Stimulated activated CD4-positive, alpha-beta T cell treated with anti-CD3 and anti-CD28 coated beads, Interleukin-15, amount 100 ng/mL, for 24 hours (primary cell): ENCODE measurements at places on chromosomes 7 and 10.

GRCh38 chr10:131811630-131812403 is 89.0 kb upstream of the PPP2R2D start:
- DNase-seq = no peak

- DNase-seq = peak; percentile 65
Measured at GRCh38 chr7:74269757-74270277, 15.6 kb upstream of the RFC2 start.

GRCh38 chr7:46772776-46773175 is 809.1 kb downstream of the TNS3 start:
- no peak for DNase-seq

- DNase-seq = no peak
Measured at GRCh38 chr7:66247380-66248078, 42.4 kb downstream of the TPST1 start.

DNA sequence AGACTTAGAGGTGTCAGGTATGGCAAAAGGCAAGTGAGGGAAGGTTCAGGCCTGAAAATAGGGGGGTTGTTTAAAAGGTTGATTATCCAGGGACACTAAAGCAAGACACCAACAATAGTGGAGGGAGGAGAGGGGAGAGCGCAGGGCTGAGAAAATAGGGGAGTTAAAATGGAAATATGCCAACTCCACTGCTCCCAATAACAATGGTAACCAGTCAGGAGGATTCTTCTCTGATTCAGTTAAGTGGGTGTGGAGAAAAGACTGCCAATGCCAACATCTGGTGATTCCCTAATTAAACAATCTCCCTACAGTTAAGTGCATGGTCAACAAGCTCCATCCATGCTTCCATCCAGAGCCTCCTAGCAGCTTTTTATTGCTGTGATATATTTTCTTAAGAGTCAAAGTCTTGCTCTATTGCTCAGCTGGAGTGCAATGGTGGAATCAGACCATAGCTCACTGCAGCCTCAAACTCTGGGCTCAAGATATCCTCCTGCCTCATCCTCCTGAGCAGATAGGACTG is 183.3 kb downstream of the JAZF1 start:
- DNase-seq = no peak

- no peak for DNase-seq
Measured at GRCh38 chr10:33115738-33116719, 158.0 kb upstream of the ITGB1 start.

DNA sequence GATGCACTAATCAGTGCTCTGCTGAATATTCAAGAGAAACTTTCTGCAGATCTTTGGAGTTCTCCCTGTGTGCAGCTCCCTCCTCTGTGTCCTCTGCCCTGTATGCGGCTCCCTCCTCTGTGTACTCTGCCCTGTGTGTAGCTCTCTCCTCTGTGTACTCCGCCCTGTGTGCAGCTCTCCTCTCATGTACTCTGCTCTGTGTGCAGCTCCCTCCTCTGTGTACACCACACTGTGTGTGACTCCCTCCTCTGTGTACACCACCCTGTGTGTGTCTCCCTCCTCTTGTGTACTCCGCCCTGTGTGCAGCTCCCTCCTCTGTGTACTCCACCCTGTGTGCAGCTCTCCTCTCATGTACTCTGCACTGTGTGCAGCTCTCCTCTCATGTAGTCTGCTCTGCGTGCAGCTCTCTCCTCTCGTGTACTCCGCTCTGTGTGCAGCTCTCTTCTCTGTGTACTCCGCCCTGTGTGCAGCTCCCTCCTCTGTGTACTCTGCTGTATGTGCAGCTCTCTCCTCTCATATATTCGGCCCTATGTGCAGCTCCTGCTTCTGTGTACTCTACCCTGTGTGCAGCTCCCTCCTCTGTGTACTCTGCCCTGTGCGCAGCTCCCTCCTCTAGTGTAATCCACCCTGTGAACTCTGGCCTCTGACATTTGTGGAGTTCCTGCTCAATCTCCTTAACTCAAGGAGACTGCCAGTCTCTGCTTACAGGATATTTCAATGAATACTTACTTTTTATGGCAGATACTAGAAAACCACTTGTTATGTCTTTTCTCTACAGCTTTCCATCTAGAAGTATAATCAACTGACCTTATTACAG is 280.4 kb downstream of the GLRX3 start:
- no peak for DNase-seq

DNA sequence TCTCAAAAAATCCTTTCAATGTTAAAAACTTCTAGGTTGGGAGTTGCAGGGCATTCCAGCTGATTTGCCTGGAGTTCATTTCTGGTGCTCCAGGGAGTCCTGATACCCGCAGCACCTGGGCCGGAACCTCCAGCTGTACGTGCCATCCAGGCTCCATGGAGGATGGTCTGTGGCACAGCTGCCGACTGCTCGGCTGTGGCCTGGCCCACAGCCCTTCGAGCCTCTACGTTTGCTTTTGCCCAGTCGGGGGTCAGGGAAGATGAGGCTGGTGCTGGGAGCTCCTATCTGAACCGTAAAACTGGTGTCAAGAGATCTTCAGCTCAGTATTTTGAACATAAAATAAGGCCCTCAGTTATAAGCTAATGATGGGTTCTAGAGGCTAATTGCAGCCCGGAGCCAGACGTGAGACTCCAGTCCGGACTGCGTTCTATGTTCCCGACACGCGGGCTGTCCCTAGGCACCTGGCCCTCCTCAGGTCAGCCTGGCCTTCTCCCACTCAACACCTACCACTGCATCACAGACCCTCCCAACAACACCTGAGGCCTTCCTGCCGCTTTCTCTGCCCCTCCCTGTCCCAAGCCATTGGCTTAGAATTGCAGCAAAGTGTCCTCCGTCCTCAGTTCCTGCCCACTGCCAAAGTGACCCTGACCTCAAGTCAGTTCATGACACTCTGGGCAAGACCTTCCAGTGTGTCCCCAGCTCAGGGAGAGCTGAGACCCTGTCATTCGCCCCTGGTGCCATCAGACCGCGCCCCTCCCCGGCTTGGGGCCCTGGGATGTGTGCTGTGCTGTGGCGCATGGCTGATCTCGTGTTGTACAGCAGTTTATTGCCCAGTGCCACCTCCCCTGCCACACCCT is 64.2 kb upstream of the DNAJB6 start:
- no peak for DNase-seq

- no peak for DNase-seq
Measured at GRCh38 chr10:74691164-74691563, 135.2 kb upstream of the KAT6B start.

GRCh38 chr10:129531195-129531968 is 64.3 kb downstream of the MGMT start:
- no peak for DNase-seq

GRCh38 chr10:131065673-131066305 is 245.7 kb downstream of the TCERG1L start:
- DNase-seq = no peak

- no peak for DNase-seq
Measured at GRCh38 chr10:17659365-17659764, 15.4 kb downstream of the STAM start.

- no peak for DNase-seq
Measured at GRCh38 chr7:1323178-1324027, 90.7 kb downstream of the UNCX start.

GRCh38 chr7:81688622-81689411 is 81.0 kb downstream of the HGF start:
- DNase-seq = no peak

DNA sequence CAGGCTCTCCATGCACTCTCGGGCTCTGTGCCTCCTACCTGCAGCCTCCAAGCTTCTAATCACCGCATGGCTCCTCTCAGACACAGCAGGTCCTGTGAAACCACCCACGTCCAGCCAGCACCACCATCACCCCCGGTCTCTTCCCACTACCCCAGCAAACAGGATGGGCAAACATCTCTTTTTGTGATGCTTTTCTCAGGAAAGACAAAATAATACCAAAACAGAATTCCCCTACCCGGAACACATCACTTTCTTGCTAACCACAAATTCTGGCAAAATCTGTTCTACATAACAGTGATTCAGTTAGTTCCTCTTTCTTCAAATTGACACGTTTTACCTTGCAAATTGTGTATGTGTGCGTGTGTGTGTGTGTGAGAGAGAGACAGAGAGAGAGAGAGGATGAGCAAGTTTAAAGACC is 6.5 kb downstream of the SNX8 start:
- no peak for DNase-seq

DNA sequence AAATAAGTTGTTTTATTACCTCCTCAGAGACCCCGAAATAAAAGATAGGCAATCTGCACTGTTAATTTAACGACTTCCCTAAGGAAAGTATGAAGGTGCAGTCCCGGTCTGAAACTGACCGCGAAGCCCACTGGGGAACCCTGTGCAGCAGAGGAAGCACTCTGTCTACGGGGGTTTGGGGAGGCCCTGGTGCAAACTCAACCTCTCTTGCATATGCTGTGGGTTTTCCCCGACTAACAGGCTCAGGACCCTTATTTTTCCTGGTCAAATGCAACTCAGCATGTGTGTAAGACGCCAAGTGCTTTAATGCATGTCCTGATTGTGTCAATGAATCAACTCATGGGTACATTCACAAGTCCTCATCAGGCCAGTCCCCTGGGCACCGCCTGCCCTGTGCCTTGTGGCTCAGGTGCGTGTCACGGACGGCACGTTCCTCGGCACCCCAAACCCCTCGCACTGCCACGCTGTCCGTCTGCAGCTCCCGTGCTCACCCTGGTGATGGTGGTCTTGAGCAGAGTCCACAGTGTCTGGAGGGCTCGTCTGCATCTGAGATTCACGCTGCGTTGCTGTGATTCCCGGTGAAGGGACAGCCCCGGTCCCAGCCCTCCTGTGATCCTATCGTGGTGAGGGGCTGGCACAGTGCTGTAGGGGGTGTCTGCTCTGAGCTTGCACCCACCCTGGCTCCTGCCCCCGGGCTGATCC is 33.8 kb downstream of the JAKMIP3 start:
- no peak for DNase-seq

GRCh38 chr10:132104062-132104461 is 38.3 kb downstream of the JAKMIP3 start:
- DNase-seq = no peak

GRCh38 chr7:48875045-48875916 is 49.1 kb upstream of the CDC14C start:
- peak; percentile 1 for DNase-seq

DNA sequence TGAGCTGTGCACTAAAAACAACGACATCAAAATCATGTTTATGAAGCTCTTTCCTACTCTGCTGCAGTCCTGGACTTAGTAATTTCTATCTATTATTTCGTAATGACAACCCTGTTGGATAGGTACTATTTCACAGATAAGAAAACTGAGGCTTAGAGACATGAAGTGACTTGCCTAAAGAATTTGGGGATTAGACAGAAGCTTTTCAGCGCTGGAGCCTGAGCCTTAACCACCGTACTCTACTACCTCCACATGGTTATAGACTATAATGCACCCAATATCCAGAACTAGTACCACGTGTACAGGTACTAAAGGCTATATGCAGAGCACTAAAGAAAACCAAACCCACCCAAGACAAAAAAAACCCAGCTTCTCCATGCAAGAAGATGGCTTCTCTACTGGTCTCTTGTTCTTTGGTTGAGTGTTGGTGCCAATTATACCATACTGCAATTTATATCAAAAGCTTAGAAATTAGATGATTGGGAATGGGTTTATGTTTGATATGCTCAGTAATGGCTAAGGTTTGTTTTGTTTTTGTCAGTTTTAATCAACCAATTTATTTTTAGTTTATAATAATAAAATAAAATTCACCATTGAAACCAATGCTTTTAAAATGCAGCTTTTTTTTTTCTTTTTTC is 6.5 kb upstream of the SNX10 start:
- DNase-seq = no peak

- DNase-seq = peak; percentile 41
Measured at GRCh38 chr10:3867454-3868270, 82.7 kb upstream of the KLF6 start.

- DNase-seq = no peak
Measured at GRCh38 chr7:98352621-98353020, 48.3 kb downstream of the BAIAP2L1 start.

- no peak for DNase-seq
Measured at GRCh38 chr10:79146611-79147130, 77.9 kb downstream of the ZMIZ1 start.

DNA sequence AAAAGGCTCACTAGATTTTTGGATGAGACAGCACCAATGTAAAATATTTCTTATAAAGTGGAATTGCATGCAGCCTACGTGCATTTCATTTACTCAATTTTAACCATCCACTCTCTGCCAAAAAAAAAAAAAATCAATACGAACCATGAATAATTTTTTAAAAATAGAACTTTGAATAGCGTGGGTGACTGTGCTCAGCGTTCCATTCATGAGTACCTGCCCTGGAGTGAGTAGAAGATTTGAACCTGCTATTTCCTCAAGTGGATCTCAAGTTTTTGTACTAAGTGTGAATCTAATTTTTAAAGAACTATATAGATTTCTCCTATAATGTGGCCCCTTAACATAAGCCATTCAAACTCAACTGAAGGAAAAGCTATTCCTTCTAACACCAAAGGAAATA is 105.3 kb downstream of the ARHGAP12 start:
- no peak for DNase-seq

GRCh38 chr7:143885951-143886350 is 16.0 kb downstream of the TCAF1 start:
- DNase-seq = no peak

DNA sequence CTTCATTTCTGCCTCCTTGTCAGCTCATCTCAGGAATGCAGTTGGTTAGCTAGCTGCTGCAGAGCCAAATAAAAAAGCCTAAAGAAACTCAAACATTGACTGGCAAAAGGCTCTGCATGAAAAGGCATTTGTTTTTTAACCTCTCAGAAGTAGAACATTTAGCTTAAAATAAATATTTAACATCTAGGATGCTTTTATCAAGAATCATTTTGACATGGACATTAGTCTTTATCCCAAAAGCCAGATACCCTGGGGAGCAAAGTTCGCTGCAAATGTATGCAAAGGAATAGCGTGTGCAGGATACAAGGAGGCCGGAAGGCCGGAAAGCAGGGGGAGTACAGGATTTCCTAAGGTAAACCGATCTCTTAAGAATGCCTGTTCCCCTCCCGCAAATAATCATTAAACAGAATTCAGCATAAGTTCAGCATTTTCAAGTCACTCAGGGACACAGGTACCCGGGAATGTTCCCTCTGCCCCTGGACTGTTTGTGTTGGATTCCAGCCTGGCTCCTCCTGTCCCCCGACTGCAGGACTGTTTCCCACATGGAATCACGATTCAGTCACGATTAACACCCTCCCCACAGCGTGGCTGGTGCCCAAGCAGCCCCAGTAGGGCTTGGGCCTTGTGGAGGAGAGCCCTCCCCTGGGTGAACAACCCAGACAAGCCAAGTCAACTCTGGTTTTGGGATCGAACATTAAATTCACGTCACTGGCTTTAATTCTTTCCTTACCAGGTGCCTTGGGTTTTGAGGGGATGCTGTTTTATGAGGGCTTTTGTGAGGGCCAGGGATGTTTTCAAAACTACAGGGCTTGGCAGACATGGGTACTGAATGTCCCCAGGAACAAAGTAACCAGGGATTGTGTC is 97.8 kb downstream of the HIPK2 start:
- DNase-seq = no peak

DNA sequence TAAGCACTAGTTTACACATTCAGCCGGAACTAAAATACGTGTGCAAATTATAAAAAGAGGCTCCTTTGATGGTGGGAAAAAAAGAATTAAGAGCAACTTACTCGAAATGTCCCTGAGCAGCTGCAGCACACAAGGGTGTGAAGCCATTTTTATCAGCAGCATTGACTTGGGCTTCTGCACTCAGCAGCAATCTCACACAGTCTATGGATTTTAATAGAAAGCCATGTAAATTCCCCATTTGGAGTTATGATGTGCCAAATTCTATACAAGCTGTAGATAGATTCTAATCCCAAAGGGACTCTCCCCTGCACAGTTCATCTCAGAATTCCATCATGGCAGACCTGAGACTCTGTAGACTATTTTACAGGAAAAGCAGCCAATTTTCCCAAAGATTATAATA is 90.5 kb downstream of the CTTNBP2 start:
- no peak for DNase-seq

GRCh38 chr10:105952153-105952552 is 1212.4 kb downstream of the SORCS1 start:
- no peak for DNase-seq

GRCh38 chr10:124996854-124997215 is 54.9 kb downstream of the ZRANB1 start:
- DNase-seq = no peak
